Posterior cingulate gyrus (tissue), 11 donors: ENCODE measurements at places on chromosomes 6 and 20.

GRCh38 chr6:168309997-168310396 is 9.6 kb downstream of the DACT2 start:
- DNase-seq = no peak

DNA sequence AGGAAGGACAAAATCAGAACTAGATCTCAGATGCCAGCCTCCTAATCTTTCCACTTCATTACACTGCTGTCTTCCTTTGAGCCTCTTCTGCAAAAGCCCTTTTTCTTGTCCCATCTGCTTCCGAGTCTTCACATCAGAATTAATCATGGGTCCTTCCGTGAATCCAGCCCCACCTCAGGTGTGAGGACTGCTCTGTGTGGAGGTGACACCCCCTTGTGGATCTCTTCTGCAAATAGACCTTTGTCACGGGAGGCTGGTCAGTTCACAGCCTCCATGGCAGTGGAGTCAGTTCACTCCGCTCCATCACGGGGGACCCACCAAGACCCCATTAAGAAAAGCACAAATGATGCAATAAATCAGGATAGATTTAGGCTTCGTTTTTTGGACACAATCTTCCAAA is 171.1 kb downstream of the ADAT2 start:
- DNase-seq = no peak

- no peak for DNase-seq
Measured at GRCh38 chr20:2757969-2758368, 42.5 kb downstream of the CPXM1 start.

DNA sequence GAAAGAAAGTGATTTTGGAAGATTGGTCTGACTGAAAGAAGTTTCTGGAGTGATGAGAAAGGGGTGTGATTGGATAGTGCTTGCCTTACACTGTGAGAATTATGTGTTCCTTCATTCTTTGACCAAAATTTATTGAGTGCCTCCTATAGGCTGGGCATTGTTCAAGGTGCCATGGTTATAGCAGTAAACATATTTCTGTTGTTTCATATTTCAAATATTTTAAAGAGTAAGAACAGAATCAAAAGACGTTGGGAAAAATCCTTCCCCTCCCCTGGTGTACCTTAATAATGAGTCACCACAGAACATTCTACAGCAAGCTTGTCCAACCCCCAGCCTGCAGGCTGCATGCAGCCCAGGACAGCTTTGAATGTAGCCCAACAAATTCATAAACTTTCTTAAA is 78.6 kb downstream of the GCLC start:
- no peak for DNase-seq

DNA sequence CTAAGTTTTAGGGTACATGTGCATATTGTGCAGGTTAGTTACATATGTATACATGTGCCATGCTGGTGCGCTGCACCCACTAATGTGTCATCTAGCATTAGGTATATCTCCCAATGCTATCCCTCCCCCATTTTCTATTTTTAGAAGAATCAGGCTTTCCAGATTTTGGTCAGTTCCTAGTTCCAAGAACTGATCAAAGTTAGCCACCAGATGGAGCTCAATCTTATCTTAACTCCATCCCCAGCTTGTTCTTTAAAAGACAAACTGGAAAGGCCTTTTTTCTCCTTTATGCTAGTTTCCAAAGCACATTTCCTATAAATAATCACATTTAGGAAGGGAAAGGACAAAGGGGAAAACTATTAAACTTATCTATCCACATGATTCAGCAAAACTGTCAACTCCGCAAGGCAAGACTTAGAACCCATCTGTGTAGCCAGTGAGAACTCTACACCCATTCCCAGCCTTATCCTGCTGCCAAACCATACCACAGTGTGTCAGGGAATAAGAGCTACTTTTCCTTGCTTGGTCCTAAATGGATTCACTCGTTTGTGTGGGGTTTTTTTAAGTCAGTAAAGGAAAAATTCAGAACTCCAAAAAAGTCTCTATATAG is 22.8 kb upstream of the KHDC1 start:
- no peak for DNase-seq

- DNase-seq = no peak
Measured at GRCh38 chr6:126381498-126381897, 41.6 kb downstream of the CENPW start.

- DNase-seq = no peak
Measured at GRCh38 chr6:102742754-102743356, 1349.3 kb downstream of the GRIK2 start.

GRCh38 chr6:36025260-36025931 is 955 bp upstream of the SLC26A8 start:
- no peak for DNase-seq

GRCh38 chr6:105988812-105989577 is 97.1 kb upstream of the PRDM1 start:
- no peak for DNase-seq

DNA sequence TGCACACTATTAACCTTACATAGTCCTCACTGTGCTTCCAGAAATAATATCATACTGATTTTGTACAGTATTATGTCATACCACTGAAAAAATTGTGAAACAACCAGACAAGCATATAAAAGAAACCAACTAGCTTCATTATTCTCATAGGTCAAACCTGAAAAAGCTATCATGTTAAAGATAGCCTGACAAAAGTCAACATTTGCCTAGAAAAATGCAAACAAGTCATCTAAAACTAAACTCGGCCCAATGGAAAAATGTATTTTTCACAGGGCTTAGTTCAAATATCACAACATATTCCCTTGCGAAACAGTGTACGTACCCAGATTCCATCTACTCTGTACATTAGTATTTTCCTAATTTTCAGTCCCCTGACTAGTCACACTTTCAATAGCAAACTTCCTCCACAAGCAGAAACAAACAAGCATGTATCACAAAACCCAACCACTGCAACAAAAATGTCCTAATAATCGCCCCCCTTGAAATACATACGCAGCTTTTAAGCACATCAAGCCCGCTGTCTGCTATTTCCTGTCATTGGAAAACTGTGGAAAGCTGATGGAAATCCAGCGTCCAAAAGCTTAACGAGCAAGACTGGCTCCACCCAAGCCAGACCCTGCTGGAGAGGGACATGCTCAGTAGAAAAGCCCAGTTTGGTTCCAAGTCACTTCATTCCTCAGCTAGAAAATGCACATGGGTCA is 93.1 kb downstream of the EPB41L2 start:
- no peak for DNase-seq

DNA sequence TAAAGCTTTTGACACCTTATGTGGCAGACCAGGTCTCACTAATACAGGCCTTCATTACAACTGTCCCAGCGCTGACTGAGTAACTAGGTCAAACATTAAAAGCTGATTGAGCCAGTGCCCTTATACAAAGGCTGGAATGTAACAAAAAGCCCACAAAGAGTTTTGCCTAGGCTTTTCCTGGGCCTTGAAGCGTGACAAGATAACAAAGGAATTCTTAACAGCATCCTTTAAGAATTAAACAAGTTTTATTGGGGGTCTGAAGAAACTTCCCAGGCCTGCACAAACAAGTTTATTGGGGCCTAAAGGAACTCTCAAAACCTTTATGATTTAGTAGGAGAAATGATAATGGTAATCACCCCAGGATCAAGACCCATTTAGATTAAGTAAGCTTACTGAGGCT is 267.6 kb upstream of the FAM83B start:
- DNase-seq = no peak
